ENCODE measurements at places on chromosomes 3 and 15. TPM values are rescaled to one million over a fixed set of nuclear protein-coding genes. Genes with fewer than 3 reads are reported as not detected.

GRIP2 gene
- total RNA-seq: not detected

GRCh38 chr3:39126532-39127071 is 19.1 kb downstream of the TTC21A start:
- DNase-seq: no peak

GRCh38 chr3:16516695-16517481 is 3.4 kb upstream of the RFTN1 start:
- DNase-seq: peak; percentile 65

GRCh38 chr3:43759297-43759782 is 68.6 kb downstream of the ABHD5 start:
- no peak for DNase-seq

GRCh38 chr3:109819734-109820133 is 482.4 kb upstream of the DPPA4 start:
- no peak for DNase-seq

DNA sequence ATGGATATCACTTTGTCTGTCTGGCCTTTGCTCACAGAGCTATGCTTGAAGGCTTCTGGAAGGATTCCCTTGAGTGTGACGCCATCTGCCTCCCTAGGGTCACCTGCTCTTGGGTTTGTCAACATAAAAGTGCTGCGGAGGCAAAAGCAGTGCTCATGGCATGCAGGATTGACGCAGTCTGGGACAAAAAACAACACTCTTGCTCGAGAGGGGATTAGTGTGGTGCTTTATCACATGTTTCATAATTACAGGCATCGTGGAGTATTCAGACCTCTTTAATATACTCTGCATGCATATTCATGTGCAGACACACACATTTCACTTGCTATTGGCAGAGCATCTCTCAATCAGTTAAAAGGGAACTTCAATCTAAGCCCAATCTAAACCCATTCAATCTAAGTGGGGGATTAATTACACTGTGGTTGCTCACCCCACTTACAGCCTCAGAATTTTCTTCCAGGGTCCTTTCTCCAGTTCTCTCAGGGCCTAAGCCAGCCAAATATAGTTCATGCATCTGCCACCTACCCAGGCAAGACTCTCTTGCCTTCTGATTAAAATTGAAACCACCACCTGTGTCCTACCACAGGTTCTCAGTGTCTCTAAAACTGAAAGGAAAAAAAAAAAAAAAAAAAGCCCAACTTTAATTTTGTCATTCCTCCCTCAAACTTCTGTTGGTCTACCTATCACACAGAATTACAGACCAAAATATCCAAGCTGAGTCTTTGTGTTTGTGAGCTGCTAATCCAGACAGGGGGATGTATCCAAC is 75.6 kb downstream of the BFSP2 start:
- no peak for DNase-seq

- DNase-seq: peak; percentile 69
Observed at GRCh38 chr15:66701422-66702034, 508 bp upstream of the SMAD6 start.

DNA sequence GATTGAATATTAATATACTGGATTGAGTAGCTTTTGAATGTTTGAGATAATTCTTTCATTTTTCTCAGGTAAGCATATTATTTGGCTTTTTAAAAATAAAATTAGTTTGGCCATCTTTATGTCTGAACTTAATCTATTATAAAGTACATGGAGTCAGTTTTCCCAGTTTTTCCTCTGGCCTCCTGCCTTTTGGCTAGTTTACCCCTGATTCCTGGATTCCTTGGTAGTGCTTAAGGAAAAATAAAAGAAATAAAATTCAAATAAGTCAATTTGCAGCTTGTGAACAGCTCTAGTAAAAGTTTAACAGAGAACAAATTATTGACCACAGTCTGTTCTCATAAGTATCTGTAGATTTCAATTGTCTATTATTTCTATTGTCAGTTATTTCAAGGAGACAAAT is 89.4 kb downstream of the COL6A6 start:
- DNase-seq: no peak

DNA sequence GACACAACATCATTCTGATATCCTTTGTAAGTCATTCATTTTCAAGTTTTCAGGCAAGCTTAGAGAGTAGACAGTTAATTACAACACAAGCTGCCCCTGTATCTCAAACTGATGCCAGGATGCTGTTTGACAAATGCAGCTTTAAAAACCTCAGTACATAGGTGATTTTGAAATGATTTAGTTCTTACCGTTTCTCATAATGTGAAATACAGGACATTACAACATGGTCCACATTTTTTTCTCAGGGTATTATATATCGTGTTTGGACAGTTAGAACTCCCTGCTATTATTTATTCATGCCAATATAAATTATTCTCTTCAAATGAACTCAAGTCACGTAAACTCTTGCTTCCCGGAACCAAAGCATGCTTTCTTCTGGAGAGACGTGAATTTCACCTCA is 1013.9 kb downstream of the EPHA3 start:
- no peak for DNase-seq

DNA sequence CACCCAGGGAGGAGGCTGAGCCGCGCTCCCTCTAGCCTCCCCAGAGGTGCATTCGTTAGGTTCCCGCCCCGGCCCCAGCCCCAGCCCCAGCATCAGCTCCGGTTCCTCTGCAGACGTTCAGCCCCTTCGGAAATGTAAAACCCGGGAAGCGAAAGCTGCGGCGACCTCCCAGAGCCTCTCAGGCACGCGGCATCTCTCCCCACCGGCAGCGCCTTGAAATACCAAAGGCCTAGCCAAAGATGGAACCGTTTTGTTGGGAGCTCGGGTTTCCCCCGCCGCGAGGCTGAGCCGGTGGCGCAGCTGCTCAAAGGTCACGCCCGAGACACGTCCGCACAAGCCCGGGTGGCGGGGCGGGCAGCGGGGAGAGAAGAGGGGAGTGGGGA is 77.8 kb upstream of the HES1 start:
- no peak for DNase-seq

DNA sequence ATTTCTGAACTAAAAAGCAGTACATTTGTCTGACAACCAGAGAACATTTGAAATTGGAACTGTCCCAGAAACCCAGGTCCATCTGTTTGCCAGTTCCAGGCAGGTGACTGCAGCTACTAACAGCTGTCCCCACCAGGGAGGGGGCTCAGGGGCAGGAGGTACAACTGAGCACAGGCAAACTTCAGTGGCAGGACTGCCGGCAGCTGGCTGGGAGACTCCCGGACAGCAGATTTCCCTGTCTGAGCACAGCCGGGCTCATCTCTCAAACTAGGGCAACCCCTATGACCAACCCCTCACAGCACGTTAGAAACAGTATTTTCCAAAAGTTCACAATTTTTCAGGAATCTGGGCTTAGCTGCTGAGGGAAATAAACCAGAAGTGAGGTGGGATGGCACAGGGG is 88.8 kb downstream of the MEGF11 start:
- DNase-seq: no peak

GRCh38 chr3:144129536-144130214 is 158.1 kb downstream of the DIPK2A start:
- no peak for DNase-seq
